Ovary (tissue), 10 donors: ENCODE measurements at places on chromosomes 1 and 21. TPM values are rescaled to one million over a fixed set of nuclear protein-coding genes. Genes with fewer than 3 reads are reported as not detected.

- DNase-seq = no peak
- H3K27ac ChIP-seq = no peak overlapping the region
- no peaks in the 10 kb centered on the region for H3K27me3 ChIP-seq
Measured at GRCh38 chr1:218298398-218298797, 13.3 kb downstream of the RRP15 start.

GRCh38 chr1:200042552-200043335 lies 15.2 kb downstream of the NR5A2 start:
- no peak overlapping the region for H3K27ac ChIP-seq
- H3K36me3 ChIP-seq = no peaks in the 10 kb centered on the region
- DNase-seq = no peak
- peak overlapping the region; percentile 15 for H3K4me3 ChIP-seq
- no peaks in the 10 kb centered on the region for H3K27me3 ChIP-seq

- H3K4me1 ChIP-seq = peaks cover 2% of the 10 kb centered on the region
- peak overlapping the region; percentile 57 for H3K27ac ChIP-seq
- no peaks in the 10 kb centered on the region for H3K36me3 ChIP-seq
- DNase-seq = no peak
- no peak overlapping the region for H3K4me3 ChIP-seq
Measured at GRCh38 chr1:24770881-24771280, 25.6 kb downstream of the CLIC4 start.

DNA sequence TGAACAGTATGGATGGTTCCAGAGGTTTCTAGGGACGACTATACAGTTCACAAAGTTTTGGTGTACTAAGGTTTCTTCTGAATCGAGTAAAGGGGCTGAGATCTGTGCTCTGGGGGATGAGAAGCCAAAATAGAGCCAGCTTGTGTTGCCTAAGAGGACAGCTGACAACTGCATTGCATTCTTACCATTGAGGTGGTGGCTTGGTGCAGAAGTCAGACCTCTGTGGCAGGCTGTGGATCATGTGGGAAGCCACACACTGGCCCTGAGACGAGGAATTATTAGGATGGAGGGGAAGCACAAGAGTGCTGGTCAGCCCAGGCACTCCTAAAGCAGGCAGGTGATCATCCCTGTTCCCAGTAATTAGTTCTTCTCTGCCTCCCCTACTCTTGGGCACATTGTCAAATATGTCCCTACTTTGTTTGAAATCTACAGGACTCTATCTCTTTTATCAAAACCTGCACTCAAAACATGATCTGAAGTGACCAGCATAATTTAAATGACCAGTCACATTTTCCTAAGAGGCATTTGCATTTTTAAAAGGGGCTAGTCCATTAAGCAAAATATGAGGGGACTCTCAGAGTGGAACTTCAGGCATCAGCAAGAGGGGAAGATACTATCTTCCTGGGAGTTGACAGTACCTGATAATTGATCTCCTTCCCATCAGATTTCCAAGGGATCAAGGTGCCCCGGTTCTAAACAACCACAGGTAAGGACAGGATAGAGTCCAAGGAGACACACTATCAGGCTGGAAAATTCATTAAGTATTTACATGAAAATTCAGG lies at the start of gene FCRLB:
Gene FCRLB (plus strand): TSS at position 589 of the 782 bp plus-strand sequence. CDS start 1,129 bp downstream, outside the sequence.
- H3K4me3 ChIP-seq = no peak within 1 kb of the TSS
- no peak within 1 kb of the TSS for H3K27ac ChIP-seq
- H3K27me3 ChIP-seq = no peaks in the 10 kb centered on the region

- no peak overlapping the region for H3K4me3 ChIP-seq
- no peaks in the 10 kb centered on the region for H3K27me3 ChIP-seq
- H3K27ac ChIP-seq = no peak overlapping the region
- no peaks in the 10 kb centered on the region for H3K4me1 ChIP-seq
- H3K36me3 ChIP-seq = no peaks in the 10 kb centered on the region
- no peak for DNase-seq
Measured at GRCh38 chr1:47104816-47105215, 32.4 kb upstream of the CYP4A22 start.

- peaks cover 9% of the 10 kb centered on the region for H3K4me1 ChIP-seq
- H3K27ac ChIP-seq = no peak overlapping the region
- no peaks in the 10 kb centered on the region for H3K27me3 ChIP-seq
- H3K36me3 ChIP-seq = no peaks in the 10 kb centered on the region
- H3K4me3 ChIP-seq = no peak overlapping the region
Measured at GRCh38 chr1:76340056-76340455, 265.5 kb downstream of the ST6GALNAC3 start.

ARMH1 gene
- 13.8 TPM for total RNA-seq

FH gene
- 19.2 TPM for total RNA-seq

DNA sequence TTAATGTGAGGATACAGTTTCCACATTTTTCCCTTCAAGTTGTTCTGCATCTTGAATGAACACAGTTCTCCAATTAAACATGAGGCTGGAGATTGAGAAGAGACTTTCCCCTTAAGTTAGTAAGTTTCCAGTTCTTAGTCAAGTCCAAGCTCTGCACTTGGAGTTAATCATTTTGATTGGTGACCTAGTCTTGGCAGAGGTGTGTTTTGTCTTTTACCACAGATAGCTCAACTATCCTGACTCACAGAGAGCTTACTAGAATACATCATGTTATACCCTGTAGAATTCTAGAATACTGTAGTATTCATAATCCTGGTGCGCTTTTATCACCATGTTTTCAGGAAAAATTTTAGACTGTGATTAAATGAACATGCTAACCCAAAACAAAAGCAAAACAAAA lies 129.2 kb downstream of the CYYR1 start:
- H3K4me1 ChIP-seq = no peaks in the 10 kb centered on the region
- no peak overlapping the region for H3K4me3 ChIP-seq
- no peaks in the 10 kb centered on the region for H3K36me3 ChIP-seq
- no peaks in the 10 kb centered on the region for H3K27me3 ChIP-seq
- H3K27ac ChIP-seq = no peak overlapping the region

DNA sequence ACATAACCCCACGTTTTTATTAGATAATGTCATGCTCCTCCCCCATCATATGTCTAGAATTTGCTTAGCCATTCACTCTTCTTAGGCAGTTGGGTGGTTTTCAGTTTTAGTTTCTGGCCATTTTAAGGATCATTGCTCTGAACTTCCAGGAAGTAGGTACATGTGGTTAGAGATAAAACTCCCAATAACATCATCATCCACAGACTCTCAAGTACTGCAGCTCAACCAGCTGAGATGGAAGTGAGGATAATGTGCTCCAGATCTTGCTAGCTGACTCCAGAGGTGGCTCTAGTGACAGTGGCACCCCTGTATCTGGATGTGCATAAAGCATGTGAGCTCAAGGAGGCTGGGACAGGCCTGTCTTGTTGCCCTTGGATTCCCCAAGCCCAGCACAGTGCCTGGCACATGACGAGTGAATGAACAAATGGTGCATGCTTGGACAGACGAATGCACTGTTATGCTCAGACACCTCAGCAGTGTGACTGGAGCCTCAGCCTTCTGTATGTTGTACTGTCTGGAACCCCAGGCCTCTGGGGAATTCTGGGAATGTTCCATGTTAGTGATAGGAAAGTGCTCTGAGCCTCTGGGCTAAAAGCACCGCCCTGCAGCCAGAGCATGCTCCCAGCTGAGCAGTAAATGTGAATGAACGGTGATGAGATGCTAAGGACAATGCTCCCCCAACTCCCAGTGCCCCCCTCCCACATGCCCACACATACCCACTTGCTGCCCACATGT lies 16.4 kb upstream of the KCNN3 start:
- H3K27me3 ChIP-seq = no peaks in the 10 kb centered on the region
- H3K4me1 ChIP-seq = peaks cover 3% of the 10 kb centered on the region
- no peaks in the 10 kb centered on the region for H3K36me3 ChIP-seq
- no peak overlapping the region for H3K27ac ChIP-seq
- no peak for DNase-seq

DNA sequence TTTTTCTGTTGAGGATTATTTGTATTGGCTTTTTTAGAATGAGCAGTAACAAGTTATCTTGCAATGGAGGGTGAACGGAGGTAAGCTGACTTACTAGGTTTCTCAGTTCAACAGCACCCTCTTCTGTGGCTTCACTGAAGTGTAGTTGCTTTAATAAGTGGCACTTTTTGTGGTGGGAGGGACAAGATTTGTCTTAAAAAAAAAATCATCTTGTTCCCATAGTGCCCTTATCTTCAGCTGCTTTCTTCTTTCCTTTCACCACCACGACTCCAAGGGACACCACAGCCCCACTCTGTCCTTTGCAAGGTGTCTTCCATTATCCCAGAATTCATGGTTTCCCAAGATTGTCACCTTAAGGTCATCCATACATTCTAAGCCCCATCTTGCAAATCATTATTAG lies 92.9 kb downstream of the PIGK start:
- H3K27me3 ChIP-seq = no peaks in the 10 kb centered on the region
- H3K36me3 ChIP-seq = no peaks in the 10 kb centered on the region
- no peak overlapping the region for H3K4me3 ChIP-seq
- no peaks in the 10 kb centered on the region for H3K4me1 ChIP-seq
- peak; percentile 37 for DNase-seq

TSPEAR gene
- 0.10 TPM for total RNA-seq

GRCh38 chr1:56973923-56974742 lies 8.3 kb upstream of the C8B start:
- H3K4me3 ChIP-seq = no peak overlapping the region
- DNase-seq = no peak
- H3K4me1 ChIP-seq = no peaks in the 10 kb centered on the region
- H3K27ac ChIP-seq = no peak overlapping the region

LCE7A gene
- not detected for total RNA-seq

OR2G6 gene
- total RNA-seq = not detected

CDC20 gene
- total RNA-seq = 1.8 TPM

ZNF695 gene
- not detected for total RNA-seq

DNA sequence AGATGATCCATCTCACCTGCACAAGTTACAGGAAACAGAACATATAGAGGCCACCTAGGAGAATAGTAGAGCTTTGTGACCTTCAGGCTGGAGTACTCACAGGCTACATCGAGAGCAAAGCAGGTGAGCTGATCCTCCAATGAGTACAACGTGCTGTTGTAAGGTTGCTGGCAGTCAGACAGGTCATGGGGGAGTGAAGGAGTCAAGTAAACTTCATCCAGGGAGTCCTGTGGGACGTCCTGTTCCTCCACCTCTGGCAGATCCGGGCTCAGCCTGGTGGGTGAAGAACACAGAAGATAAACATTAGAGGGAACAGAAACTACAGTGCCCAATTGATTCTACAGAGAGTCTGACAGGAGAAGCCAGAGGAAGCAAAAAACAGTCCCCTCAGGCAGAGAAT lies 62.5 kb downstream of the PRKAB2 start:
- no peaks in the 10 kb centered on the region for H3K4me1 ChIP-seq
- DNase-seq = no peak
- H3K4me3 ChIP-seq = no peak overlapping the region
- H3K36me3 ChIP-seq = no peaks in the 10 kb centered on the region

GRCh38 chr1:244920911-244921761 lies 56.8 kb upstream of the HNRNPU start:
- H3K4me1 ChIP-seq = peaks cover 1% of the 10 kb centered on the region
- no peak overlapping the region for H3K27ac ChIP-seq
- no peaks in the 10 kb centered on the region for H3K27me3 ChIP-seq

DNA sequence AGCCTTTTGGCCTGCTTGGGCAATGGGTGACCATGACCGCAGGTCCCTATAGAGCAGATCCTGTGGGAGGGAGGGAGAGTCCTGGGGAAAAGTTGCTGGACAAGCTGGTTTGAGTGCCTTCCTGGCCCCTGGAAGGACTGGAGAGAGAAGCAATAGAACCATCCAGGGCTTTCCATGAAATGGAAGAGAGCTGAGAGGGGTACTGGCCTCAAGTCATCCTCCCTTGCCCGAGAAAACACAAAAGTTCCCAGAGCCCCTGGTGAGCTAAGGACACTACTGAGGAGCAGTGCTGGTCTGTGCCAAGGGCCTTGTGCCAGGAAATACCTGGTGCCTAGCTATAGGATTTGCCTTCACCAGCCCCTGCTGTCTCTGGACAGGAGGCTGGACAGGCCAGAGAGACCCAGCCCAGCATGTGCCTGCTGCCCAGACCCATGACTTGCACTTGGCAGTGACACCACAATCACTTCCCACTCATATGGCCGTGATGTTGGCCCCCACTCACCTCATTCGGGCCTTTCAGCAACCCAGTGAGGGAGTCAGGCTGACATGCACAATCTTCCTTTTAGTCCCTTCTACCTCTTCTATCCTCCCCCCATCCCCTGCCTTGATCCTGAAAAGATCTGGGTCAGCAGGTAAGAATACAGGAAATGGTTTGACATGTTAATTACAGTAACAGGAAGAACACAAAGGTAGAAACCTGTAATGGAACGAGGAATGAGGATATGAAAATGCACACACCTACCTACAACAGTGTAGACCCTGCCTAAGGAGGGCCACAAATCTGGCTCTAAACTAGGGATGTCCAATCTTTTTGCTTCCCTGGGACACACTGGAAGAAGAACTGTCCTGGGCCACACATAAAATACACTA lies 7.0 kb downstream of the SH3BP5L start:
- no peaks in the 10 kb centered on the region for H3K27me3 ChIP-seq
- H3K36me3 ChIP-seq = no peaks in the 10 kb centered on the region
- no peak overlapping the region for H3K27ac ChIP-seq
- H3K4me1 ChIP-seq = peaks cover 12% of the 10 kb centered on the region
- DNase-seq = no peak

- no peaks in the 10 kb centered on the region for H3K27me3 ChIP-seq
- no peak overlapping the region for H3K4me3 ChIP-seq
- H3K36me3 ChIP-seq = no peaks in the 10 kb centered on the region
- H3K27ac ChIP-seq = no peak overlapping the region
Measured at GRCh38 chr1:183186841-183187240, 777 bp downstream of the LAMC2 start.

GRCh38 chr1:28928314-28928941 lies 14.1 kb downstream of the EPB41 start:
- DNase-seq = no peak
- H3K27me3 ChIP-seq = no peaks in the 10 kb centered on the region
- no peaks in the 10 kb centered on the region for H3K36me3 ChIP-seq
- H3K4me1 ChIP-seq = no peaks in the 10 kb centered on the region
- H3K4me3 ChIP-seq = no peak overlapping the region
- H3K27ac ChIP-seq = peak overlapping the region; percentile 40

DNA sequence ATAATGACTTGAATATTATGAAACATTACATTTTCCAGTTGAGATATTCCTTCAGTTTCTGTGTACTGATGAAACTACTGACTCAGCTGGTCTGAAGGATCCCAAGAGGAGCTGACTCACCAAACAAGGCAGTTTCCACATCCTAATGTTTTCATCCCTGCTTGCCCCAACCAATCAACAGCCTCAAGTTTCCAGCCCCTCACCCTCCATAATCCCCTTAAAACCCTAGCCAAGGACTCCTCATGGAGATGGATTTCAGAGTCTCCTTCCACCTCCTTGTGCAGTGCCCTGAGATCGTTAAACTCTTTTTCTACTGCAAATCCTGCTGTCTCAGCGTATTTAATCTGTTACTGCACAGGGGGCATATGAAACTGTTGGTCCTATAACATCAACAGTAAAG lies 83.1 kb upstream of the HAO2 start:
- H3K4me1 ChIP-seq = peaks cover 1% of the 10 kb centered on the region
- DNase-seq = no peak
- H3K36me3 ChIP-seq = no peaks in the 10 kb centered on the region
- H3K27me3 ChIP-seq = no peaks in the 10 kb centered on the region

IRF2BP2 gene
- 110 TPM for total RNA-seq

NGF gene
- total RNA-seq = 43.4 TPM

CLCA4 gene
- not detected for total RNA-seq

GIPC2 gene
- total RNA-seq = 3.3 TPM

GRCh38 chr1:61051443-61051718 lies 31.0 kb upstream of the NFIA start:
- peaks cover 7% of the 10 kb centered on the region for H3K4me1 ChIP-seq
- peak overlapping the region; percentile 94 for H3K27ac ChIP-seq
- no peak for DNase-seq

C8B gene
- not detected for total RNA-seq

AJAP1 gene
- 14.0 TPM for total RNA-seq
